Activated CD8-positive, alpha-beta T cell treated with anti-CD3 and anti-CD28 coated beads, Interleukin-2, amount 10 ng/mL, durations not matched to agents 7 days and 5 days (primary cell): ENCODE measurements at places on chromosomes 6 and 20.

DNA sequence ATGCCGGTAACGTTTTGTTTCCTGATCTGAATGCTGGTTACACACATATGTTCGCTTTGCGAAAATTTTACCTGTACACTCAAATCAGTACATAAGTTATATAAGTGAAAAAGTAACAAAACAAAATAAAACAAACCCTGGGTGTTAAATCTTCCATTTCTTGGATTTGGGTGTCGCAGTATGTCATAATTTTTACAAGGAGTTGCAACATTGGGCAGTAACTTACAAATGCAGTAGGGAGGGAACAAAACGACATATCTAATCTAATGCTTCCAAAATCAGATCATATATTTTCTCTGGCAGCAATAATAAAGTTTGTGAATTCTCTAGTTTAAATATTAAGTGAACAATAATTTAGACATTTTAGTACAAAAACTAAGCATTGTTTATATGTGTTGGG is 25.2 kb downstream of the SNX14 start:
- H3K27me3 ChIP-seq, result no peaks in the 10 kb centered on the region
- H3K36me3 ChIP-seq, result peaks cover 56% of the 10 kb centered on the region
- H3K27ac ChIP-seq, result no peak overlapping the region
- no peak overlapping the region for H3K4me3 ChIP-seq
- no peak for DNase-seq

GRCh38 chr20:16349523-16350260 is 223.6 kb downstream of the KIF16B start:
- H3K36me3 ChIP-seq, result no peaks in the 10 kb centered on the region
- no peaks in the 10 kb centered on the region for H3K4me1 ChIP-seq
- H3K27ac ChIP-seq, result no peak overlapping the region
- no peak for DNase-seq
- H3K4me3 ChIP-seq, result no peak overlapping the region

GRCh38 chr6:9708600-9708999 is 706.3 kb downstream of the TFAP2A start:
- no peak overlapping the region for H3K4me3 ChIP-seq
- no peak overlapping the region for H3K27ac ChIP-seq
- no peaks in the 10 kb centered on the region for H3K36me3 ChIP-seq
- no peaks in the 10 kb centered on the region for H3K4me1 ChIP-seq

DNA sequence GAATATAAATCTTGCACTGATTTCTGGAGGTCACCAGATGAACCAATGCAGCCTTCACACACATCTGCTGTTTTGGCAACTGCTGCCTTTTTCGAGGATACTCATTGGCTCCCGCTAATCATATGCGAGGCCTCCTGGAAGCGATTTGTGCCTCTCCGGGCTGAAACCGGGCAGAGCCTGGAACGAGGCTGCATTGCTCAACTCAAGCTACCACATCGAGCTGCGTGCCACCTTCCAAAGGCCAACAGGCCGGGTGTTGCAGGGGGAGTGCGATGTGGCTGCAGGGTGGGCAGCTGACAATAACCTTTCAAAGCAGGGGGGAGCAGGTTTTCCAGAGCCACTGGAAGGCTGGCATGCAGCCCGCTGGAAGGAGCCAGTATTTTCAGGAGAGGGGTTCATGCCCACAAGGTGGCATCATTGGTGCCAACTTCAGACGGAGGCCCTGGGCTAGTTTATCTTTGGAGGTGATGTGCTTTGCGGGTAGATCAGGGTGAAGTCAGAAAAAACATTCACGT is 122.6 kb upstream of the IFNGR1 start:
- H3K27me3 ChIP-seq, result peaks cover 26% of the 10 kb centered on the region
- DNase-seq, result peak; percentile 58
- H3K4me1 ChIP-seq, result peaks cover 15% of the 10 kb centered on the region
- H3K36me3 ChIP-seq, result no peaks in the 10 kb centered on the region
- no peak overlapping the region for H3K27ac ChIP-seq

DNA sequence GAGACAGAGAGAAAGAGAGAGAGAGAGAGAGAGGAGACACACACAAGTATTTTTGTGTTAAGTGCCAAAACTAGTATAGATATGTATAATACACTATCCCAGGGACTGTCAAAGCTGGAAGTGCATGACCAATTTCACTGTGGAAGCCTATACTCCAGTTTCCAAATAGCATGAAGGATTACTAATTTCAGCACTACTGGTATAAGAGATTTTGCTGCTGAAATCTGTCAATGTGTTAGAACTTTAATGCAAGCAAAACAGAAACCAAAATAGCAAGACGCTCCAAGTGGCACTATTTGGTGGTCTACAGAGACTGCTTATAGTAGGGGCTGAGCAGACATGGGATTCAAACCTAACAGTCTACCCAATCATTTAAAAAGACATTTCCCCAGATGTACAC is 284.8 kb downstream of the BTBD9 start:
- no peaks in the 10 kb centered on the region for H3K36me3 ChIP-seq
- H3K4me1 ChIP-seq, result no peaks in the 10 kb centered on the region
- no peak overlapping the region for H3K27ac ChIP-seq
- H3K4me3 ChIP-seq, result no peak overlapping the region

DNA sequence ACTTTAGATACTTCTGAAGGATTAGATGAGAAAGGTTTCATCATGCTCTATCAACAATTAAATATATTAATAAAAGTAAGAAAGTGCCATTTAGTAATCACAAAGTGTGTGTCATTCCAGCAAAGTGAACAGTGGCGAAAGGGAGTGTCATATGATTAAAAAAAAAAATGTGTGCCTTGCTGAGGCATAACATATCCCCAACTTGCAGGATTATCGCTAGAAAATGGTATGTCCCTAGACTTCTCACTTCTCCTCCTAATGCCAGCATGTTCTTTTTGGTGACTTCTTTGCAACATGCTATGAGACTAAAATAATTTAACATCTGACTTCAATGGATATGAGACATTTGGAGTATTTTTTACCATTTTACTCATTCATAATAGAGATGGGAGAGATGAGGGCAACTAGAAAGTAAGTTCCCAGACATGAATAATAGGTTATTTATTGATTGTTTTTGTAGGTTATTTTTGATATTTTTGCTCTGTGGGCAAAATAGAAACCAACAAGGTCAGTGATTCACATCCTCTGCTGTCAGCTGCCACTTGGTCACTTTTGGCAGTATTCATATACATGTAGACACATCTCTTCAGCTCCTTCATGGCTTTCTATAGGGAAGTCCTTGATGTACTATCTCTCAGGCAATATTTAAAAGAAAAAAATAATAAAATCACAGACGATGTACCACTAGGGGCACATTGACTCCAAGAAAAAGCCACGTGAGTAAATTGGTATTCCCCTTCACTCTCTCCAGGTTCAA is 370.1 kb downstream of the BMP2 start:
- H3K27ac ChIP-seq, result no peak overlapping the region
- no peak for DNase-seq
- H3K27me3 ChIP-seq, result no peaks in the 10 kb centered on the region
- H3K36me3 ChIP-seq, result no peaks in the 10 kb centered on the region
- no peak overlapping the region for H3K4me3 ChIP-seq

DNA sequence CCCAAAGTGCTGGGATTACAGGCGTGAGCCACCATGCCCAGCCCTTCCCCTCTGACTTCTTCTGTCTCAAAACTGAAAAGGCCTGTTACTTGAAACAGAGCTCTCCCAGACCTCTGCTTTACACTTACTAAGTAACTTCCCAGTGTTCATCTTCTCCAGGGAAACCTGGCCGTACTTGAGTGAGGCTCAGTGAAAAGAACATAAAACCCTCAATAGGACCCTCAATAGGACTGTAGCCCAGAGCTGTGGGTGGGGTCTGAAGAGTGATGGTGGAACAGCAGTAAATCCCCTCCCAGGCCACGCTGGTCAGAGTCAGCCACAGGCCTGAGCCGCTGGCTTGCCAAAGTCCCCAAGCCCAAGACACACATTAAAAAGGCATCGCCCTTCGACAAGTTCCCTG is 145.4 kb downstream of the NFATC2 start:
- peaks cover 65% of the 10 kb centered on the region for H3K4me1 ChIP-seq
- no peak for DNase-seq
- H3K27me3 ChIP-seq, result no peaks in the 10 kb centered on the region
- peaks cover 82% of the 10 kb centered on the region for H3K36me3 ChIP-seq

DNA sequence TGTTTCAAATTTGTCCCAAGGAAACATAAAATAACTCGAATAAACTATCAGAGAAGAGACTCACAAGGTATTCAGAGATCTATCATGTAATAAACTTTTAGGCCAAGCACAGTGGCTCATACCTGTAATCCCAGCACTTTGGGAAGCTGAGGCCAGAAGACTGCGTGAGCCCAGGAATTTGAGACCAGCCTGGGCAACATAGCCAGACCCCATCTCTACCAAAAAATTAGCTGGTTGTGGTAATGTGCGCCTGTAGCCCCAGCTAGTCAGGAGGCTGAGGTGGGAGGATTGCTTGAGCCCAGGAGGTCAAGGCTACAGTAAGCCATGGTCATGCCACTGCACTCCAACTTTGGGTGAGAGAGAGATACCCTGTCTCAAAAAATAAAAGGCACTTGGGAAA is 79.2 kb upstream of the GCM1 start:
- H3K27ac ChIP-seq, result no peak overlapping the region
- no peaks in the 10 kb centered on the region for H3K27me3 ChIP-seq
- no peak for DNase-seq
- H3K4me3 ChIP-seq, result no peak overlapping the region
- no peaks in the 10 kb centered on the region for H3K36me3 ChIP-seq

DNA sequence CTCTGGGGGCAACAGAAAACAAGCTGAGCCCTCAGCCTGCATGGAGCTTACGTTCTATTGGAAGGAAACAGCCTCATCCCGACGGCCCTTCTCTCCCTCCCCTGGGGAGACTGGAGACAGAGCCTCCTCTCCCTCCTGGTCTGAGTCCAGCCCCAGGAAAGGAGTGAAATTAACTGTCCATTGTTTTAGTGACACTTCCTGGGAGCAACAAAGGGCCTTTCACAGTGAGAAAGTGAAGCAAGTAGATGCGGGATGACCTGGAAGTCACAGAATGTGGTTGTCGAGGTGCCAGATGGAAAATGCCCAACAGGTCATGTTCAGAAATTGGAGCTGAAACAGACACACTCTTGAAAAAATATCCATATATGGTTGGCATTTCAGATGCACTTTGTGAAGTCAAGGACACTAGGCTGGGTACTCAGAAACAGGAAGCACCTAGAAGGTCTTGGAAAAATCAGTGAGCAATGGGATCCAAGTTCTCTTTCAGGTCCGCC is 77.8 kb downstream of the TFAP2C start:
- no peaks in the 10 kb centered on the region for H3K4me1 ChIP-seq
- no peaks in the 10 kb centered on the region for H3K27me3 ChIP-seq

GRCh38 chr20:45318948-45319347 is 10.8 kb upstream of the MATN4 start:
- no peak for DNase-seq
- peak overlapping the region; percentile 91 for H3K27ac ChIP-seq
- H3K27me3 ChIP-seq, result peaks cover 16% of the 10 kb centered on the region
- H3K4me3 ChIP-seq, result peak overlapping the region; percentile 50

GRCh38 chr6:123420512-123420911 is 216.2 kb downstream of the TRDN start:
- no peaks in the 10 kb centered on the region for H3K4me1 ChIP-seq
- no peak overlapping the region for H3K4me3 ChIP-seq
- DNase-seq, result no peak
- H3K36me3 ChIP-seq, result no peaks in the 10 kb centered on the region

DNA sequence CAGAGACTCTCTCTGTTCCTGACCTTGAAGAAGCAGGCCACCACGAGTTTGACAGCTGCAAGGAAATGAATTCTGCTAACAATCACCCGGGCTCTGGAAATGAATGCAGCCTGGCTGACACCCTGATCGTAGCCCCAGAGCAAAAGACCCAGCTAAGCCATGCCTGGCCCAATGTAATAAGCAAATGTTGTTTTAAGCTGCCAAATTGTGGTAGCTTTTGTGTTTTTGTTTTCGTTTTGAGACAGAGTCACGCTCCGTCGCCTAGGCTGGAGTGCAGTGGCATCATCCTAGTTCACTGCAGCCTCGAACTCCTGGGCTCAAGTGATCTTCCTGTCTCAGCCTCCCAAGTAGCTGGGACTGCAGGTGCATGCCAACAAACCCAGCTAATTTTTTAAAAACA is 3.3 kb upstream of the OXT start:
- H3K27ac ChIP-seq, result no peak overlapping the region
- H3K27me3 ChIP-seq, result peaks cover 15% of the 10 kb centered on the region
- no peak overlapping the region for H3K4me3 ChIP-seq

GRCh38 chr20:48463916-48464315 is 363.9 kb downstream of the PREX1 start:
- peaks cover 5% of the 10 kb centered on the region for H3K27me3 ChIP-seq
- DNase-seq, result no peak
- H3K4me3 ChIP-seq, result no peak overlapping the region
- no peak overlapping the region for H3K27ac ChIP-seq
- no peaks in the 10 kb centered on the region for H3K36me3 ChIP-seq
- H3K4me1 ChIP-seq, result peaks cover 5% of the 10 kb centered on the region

- DNase-seq, result no peak
- no peak overlapping the region for H3K27ac ChIP-seq
- no peaks in the 10 kb centered on the region for H3K36me3 ChIP-seq
- no peaks in the 10 kb centered on the region for H3K27me3 ChIP-seq
- peaks cover 13% of the 10 kb centered on the region for H3K4me1 ChIP-seq
Observed at GRCh38 chr6:110946498-110946897, 12.0 kb upstream of the GTF3C6 start.

GRCh38 chr6:156809034-156809433 is 31.9 kb downstream of the ARID1B start:
- peaks cover 14% of the 10 kb centered on the region for H3K36me3 ChIP-seq
- peaks cover 44% of the 10 kb centered on the region for H3K4me1 ChIP-seq
- DNase-seq, result no peak
- no peaks in the 10 kb centered on the region for H3K27me3 ChIP-seq
- no peak overlapping the region for H3K4me3 ChIP-seq

DNA sequence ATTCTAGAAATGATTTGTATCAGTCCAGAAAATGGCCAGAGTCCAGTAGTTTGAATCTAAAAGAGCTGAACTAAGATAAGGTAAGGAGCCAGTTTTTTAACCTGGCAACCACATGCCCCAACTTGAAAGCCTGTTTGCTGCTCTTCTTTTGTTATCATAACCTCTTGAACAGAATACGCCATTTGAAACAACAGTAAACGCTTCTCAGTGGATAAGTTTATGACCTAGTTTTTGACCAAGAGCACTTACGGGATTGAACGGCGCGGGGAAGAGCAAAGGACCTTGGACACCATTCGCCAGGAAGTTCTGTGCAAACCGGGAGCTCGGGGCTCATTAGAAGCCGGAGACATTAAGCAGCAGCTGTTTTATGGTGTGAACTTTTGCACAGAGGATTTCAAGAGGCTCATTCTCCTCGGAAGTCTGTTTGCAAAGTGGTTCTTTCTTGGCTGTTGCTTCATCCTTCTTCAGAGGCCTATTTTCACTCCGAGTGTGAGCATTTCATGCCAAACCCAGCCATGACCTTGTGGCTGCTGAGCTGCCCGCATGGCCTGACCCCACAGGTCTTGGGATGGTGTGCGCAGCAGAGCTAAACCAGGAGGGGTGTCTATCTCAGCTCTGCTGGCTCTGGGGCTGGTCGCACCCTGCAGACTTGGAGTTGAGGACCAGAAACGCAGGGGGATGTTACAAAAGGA is 215.1 kb downstream of the SOX4 start:
- no peak overlapping the region for H3K27ac ChIP-seq
- no peaks in the 10 kb centered on the region for H3K27me3 ChIP-seq
- no peak for DNase-seq
- no peaks in the 10 kb centered on the region for H3K4me1 ChIP-seq

GRCh38 chr6:121222656-121223055 is 111.6 kb downstream of the TBC1D32 start:
- no peaks in the 10 kb centered on the region for H3K4me1 ChIP-seq
- no peak for DNase-seq
- peaks cover 23% of the 10 kb centered on the region for H3K36me3 ChIP-seq
